Cortex of kidney (tissue), 1 donor: ENCODE measurements at places on chromosomes 11 and 22.

GRCh38 chr11:78226684-78227680 is 38.3 kb downstream of the USP35 start:
- DNase-seq, result no peak

DNA sequence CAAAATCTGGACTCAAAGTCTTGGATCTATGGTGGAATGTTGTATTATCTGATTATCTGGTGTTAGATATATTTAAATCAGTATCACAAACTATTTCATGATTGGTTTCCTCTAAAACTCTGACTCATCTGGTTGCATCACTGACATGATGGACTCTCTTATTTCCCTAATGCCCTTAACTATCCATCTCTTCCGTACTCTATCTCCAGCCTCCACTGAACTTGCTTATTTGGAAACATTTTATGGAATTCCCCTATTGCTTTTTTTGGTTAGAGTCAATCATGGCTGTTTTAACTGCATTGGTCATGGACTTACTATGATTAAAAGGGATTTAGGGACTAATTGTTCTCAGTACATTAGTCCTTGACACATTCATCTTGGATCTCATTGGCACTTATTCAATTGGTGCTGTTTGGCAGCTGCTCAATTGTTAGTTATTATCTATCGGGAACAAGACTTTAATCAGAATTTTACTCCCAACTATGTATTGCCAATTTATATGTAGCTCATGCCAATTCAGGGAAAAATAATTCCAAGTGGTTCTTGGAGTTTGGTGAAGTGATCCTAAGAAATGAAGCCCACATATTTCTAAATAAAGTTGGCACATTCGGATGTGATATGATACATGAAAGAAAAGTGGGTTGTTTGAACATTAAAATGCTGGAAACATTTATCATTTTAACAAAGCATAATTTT is 942.0 kb upstream of the CCDC90B start:
- DNase-seq, result no peak

DNA sequence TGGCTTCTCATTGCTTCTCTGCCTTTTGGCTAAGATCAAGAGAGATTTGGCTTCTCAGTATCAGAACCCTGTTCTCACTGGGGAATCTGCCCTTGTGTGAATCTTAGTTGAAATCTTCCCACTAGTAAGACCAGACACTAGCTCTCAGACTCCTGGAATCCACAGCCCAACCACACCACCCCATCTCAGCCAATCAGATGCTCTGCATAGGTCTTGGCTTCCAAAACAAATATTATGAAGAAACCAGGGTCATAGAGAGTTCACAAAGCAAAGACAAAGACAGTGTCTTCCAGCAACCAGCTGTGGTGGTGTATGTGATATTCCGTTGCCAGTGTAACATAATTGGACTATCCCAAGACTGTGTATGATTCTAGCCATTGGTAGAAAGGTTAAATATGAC is 5.4 kb downstream of the OR8B12 start:
- no peak for DNase-seq

DNA sequence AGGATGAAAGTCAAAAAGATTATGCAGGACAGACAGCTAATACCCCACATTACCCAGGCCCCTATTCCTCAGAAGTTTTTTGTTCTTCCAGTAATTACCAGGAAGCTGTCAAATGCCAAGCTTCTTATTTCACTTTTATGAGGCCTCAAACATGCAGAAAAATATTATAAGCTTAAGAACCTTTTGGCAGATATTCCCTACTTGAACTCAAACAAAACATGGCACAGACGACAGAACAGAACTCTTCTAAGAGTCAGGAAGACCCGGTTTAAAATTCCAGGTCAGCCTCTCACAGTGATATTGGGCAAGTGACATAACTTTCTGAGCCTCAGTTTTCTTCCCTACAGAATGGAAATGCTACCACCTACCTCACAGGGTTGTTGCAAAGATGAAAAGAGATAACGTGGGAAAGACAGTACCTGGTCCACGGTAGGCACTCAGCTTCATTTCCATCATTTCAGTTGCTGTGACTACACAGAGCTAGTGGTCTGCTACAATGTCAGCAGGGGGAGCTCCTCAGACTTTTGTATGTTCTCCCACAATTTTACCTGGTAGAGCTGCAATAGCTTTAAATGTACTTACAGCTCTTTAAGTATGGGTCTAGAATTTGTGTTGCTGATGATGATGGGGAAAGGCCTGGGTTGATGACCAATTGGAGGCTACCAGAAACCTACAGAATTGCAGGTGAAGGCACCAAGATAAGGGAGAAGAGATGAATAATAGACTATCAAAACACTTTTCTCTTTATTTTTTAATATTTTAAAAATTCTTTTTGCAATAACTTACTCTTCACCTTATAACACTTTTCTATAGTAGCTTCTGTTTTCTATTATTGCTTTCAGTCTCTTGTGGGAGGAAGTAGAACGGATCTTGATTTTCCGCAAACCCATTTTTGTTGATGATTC is 98.3 kb upstream of the CHRM4 start:
- DNase-seq, result no peak

GRCh38 chr22:43238526-43239006 is 51.6 kb upstream of the TTLL12 start:
- DNase-seq, result no peak
